ENCODE measurements at places on chromosomes 3 and 15.

GRCh38 chr3:129824926-129825541 is 68.5 kb downstream of the TMCC1 start:
- DNase-seq: no peak

GRCh38 chr3:150783316-150783715 is 20.3 kb upstream of the SIAH2 start:
- DNase-seq: no peak

- no peak for DNase-seq
Observed at GRCh38 chr15:34993412-34993811, 5.3 kb upstream of the ZNF770 start.

DNA sequence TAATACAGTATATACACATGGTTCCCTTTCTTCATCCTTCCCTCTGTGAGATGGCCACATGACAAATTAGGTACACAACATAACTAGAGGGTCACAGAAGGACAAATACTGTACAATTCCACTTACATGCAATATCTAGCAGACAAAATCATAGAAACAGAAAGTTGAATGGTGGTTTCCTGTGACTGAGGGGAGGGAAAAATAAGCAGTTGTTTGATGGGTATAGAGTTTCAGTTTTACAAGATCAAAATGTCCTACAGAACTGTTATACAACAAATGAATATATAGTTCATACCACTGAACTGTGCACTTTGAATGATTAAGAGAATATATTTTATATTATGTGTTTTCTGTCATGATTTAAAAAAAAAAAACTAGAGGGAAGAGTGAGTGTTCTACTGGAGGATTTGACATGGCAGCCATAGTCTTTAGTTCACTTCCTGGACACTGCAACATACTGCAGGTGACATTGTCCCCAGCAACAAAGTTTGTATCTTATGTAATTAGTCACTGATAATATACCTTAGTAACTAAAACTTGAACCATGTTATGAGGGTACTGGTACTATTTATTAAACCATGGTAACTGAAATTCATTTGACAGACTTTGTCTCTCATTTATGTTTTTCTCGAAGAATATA is 37.2 kb downstream of the CCDC54 start:
- no peak for DNase-seq

- no peak for DNase-seq
Observed at GRCh38 chr15:77497110-77497737, 76.5 kb downstream of the HMG20A start.

DNA sequence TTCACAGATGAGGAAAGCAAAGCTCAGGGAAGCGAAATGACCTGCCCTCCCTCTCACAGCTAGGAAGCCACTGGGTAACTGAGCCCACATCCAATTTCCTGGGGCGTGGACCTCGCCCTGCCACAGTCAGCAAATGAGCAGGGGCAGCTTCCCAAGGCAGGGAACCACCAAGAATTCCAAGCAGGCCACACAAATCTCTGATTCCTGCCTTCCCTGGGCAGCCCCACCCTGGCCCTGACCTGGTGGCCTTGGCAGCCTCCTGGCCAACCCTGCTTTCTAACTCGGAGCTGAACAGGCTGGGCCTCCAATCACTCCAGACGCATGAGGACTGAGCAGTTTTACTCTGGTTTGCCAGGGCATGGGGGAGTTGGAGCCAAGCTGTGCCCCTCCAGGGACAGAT is 203.7 kb upstream of the TLE3 start:
- DNase-seq: no peak

DNA sequence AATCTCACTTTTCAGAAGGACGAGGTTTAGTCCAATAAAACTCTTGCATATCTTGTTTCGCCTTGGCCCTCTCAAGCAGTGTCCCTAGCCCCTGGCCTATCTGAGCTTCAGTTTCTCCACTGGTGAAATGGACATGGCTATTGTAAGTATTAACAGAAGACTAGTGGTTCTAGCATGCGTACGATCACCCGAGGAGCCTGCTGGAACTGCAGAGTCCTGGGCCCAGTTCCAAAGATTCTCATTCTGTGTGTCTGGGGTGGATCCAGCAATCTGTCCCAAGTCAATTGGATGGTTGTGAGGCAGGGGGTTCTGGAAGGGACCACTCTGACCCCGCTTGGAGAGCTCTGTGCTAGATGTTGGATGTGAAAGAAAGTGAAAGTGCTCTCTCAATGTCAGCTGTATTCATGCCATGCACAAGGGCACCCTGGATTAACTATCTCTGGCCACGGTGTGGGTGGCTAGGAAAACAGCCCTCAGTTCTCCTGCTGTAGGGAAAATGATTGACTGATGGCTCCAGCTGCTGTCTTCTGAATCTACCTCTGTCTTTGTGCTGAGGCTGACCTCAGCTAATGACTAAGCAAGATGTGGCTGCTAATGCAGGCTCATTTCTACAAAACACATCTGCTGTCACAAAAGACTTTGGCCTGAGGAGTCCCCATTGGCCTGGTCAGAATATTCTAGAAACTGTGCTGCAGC is 1.9 kb upstream of the PLA1A start:
- DNase-seq: no peak

- no peak for DNase-seq
Observed at GRCh38 chr3:15341030-15341726, 8.8 kb upstream of the SH3BP5 start.

DNA sequence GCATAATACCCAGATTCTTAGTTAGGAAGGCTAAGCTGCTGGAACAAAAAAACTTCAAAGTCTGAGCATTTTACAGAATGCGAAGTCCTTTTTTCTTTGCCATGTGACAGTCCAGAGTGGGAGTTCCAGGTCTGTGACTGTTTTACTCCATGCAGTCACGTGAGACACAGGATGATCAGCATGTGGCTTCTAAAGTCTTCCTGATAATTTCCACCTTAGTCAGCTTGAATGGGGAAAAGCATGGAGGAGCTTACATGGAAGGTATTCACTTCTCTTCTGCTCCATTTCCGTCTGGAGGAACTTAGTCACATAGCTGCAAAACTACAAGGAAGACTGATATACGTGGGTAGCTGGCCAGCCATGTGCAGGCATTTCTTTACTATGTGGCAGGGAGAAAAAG is 1.7 kb downstream of the SNTN start:
- DNase-seq: no peak

- DNase-seq: no peak
Observed at GRCh38 chr15:48010316-48010715, 110.5 kb upstream of the SLC24A5 start.

DNA sequence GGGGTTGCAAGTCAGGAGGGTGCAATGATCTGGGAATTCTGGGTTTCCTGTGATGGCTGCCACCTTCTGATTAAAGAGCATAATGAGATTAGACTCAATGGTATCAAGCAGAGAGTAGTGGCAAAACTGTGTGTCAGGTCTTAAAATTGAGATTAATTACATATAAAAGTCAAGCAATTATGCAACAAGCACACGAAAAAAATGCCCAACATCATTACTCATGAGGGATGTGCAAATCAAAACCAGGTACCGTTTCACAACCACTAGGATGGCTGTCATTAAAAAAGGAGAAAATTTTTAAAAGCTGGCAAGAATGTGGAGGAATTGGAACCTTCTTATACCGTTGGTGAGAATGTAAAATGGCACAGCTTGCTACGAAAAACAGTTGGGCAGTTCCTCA is 205.0 kb downstream of the OSBPL10 start:
- no peak for DNase-seq

DNA sequence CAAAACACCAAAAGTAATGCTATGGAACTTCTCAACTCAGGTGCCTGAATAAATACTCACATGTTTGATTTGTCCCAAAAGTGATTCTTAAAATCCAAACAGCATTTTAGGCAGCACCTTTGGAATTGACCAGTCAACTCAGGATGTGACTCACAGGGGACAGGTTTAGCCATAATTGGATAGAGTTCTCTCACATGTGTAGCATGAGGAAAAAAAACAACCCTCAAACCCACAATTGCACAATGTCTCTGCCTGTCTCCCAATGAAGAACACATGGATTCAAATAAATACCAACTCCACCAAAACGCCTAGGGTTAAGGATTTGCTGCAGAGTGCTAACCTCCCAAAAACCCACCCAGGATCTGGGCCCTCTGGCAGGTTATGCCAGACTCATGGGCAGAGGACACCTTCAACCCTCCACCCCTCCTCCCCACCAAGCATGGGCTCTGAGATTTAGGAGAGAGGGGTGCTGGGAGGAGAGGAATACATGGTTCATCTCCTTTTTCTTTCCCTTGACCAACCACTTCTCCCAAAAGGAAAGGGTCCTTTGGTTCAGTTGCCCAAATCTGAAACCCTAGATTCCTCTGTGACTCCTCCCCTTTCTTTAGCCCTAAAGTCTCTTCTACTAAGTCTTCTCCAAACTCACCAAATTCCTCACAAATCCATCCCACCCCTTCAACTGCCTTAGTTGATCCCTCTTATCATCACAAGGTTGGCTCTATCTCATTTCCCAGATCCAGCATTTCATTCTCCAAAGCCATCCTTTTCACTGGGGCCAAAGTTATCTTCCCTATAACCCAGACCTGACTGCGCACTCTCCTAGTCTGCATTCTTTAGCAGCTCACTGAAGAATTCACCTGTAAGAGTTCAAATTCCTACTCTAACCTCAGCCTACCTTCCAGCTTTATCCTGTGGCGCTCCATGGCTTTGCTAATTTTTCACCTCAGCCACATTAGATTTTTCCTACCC is 7.7 kb downstream of the RYK start:
- DNase-seq: peak; percentile 78

DNA sequence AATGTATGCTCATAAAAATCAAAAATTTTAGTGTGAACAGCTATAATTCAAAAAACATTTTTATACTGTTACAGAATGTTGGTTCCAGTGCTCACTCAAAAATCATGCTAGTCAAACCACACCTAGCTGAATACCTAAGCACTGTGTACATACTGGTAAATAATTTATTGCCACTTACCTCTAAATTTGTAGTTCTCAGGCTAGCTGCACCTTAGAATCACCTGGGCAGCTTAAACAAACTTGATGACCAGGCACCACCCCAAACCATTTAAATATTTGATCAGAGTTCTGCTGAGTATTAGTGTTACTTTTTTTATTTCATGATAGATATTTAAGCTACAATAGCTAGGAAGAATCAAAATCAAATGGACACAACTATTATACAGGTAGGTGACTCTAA is 32.3 kb upstream of the TMCO5A start:
- no peak for DNase-seq

- DNase-seq: no peak
Observed at GRCh38 chr15:73979636-73980035, 12.5 kb downstream of the STOML1 start.

- DNase-seq: no peak
Observed at GRCh38 chr3:100898681-100899080, 94.5 kb downstream of the ABI3BP start.

- no peak for DNase-seq
Observed at GRCh38 chr3:177234121-177234520, 36.8 kb upstream of the TBL1XR1 start.

GRCh38 chr3:27451251-27451650 is 32.9 kb downstream of the SLC4A7 start:
- no peak for DNase-seq

Measured in foreskin keratinocyte (primary cell).